ENCODE measurements at places on chromosomes 16 and 17.

GRCh38 chr16:11914210-11915113, 1.3 kb downstream of the GSPT1 start:
- DNase-seq, result peak; percentile 0

- DNase-seq, result no peak
These were observed 923 bp downstream of the TLCD3B start for GRCh38 chr16:30030011-30030685.

DNA sequence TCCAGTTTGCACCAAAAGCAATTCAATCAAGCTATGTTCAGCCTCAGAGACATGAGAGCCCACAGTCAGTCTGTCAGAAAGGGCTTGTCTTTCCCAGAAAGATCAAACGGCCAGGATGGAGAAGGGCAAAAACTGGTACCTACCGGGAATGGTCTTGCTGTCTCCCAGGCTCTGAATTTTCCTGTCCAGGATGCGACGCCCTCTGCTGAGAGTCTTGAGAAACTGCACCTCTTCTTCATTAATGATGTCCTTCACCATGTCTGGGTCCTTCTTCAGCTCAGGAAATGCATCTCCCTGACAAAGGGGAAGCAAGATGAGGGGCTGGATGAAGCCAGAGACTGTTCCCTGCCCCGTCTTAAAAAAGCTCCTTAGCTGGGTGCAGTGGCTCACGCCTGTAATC, 15.8 kb upstream of the EXOSC6 start:
- no peak for DNase-seq

DNA sequence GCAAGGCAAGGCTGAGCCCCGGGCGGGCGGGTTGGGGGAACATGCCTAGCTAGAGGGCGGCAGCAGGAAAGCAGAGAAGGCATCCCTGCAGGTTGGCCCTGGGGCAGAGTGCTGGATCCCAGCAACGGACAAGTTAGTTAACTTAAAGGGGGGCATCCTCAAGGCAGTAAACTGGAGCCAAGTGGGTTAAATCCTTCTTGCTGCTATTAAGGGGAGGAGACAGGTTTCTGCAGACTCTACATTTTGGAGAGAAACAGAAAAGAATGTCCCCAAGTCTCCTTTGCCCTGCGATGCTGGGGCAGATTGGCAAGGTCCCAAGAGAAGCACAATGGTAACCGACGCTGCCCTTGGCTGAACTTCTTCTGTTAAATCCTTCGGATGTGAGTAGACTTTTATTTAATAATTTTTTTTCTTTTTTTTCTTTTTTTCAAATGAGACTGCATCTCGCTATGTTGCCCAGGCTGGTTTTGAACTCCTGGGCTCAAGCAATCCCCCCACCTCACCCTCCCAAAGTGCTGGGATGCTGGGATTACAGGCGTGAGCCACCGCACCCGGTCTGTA, 14.0 kb downstream of the ATP5PD start:
- DNase-seq, result no peak

DNA sequence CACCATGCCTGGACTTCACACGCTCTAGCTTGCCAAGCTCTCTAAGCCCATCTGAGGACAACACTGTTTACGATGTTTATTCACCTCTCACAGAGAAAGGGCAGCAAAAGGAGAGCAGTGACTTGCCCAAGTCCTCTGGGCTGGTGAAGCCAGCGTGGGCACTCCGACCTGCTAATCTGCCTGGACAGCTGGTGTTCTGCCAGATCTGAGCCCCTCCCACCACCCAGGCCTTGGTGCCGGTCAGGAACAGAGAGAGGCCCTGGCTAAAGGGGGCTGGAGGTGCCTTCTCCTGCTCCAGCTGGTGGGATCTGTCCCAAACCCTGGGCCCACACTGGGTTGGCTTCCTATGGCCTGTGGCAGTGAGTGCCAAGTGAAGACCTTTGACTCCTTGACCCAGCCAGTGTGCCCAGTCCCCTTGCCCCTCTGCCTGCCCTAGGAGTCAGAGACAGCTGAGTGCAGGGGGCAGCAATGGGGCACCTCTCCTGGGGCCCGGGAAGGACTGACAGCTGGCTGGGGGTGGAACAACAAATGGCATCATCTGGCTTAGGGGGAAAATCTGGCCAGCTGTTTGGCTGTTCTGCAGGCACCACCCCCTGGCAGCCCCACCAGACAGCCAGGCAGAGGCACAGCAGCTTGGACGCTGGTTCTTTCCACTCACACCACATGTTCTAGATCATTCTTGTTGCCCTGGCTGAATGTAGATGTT, 1.8 kb upstream of the SLC4A1 start:
- no peak for DNase-seq

GRCh38 chr17:48484256-48484655, 46.6 kb downstream of the HOXB1 start:
- no peak for DNase-seq

DNA sequence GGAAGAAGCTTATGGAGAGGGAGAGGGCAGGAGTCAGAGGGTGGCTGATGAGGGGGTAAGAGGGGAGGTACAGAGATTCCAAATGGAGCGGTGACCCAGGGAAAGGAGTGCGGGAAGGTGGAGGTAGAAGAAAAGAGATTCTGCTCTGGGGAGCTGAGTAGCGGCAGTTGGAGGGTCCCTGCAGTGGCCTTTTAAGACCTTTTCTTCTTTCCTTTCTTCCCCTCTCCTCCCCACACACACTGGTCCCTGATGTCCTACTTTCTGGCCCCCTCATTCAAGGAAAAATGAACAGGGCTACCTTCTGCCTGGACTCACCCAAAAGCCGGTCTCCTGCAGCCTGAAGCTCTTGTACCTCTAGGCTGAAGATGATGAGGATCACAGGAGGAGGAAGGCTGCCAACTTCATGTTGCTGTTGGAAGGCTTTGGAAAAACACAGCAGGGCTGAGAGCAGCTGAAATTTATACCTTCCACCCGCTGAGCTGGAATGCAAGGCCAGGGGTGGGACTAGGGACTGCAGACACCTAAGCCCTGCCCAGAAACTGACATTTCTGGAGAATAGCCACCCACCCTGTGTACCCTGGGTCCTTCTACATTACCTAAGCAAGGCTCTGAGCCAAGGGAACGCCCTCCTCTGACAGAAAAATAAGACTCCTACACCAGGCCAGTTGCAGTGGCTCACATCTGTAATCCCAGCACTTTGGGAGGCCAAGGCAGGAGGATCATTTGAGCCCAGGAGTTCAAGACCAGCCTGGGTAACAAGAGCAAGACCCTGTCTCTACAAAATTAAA, 9.4 kb upstream of the HEATR6 start:
- no peak for DNase-seq

- DNase-seq, result no peak
These were observed 15.9 kb downstream of the AOC3 start for GRCh38 chr17:42866631-42867575.

DNA sequence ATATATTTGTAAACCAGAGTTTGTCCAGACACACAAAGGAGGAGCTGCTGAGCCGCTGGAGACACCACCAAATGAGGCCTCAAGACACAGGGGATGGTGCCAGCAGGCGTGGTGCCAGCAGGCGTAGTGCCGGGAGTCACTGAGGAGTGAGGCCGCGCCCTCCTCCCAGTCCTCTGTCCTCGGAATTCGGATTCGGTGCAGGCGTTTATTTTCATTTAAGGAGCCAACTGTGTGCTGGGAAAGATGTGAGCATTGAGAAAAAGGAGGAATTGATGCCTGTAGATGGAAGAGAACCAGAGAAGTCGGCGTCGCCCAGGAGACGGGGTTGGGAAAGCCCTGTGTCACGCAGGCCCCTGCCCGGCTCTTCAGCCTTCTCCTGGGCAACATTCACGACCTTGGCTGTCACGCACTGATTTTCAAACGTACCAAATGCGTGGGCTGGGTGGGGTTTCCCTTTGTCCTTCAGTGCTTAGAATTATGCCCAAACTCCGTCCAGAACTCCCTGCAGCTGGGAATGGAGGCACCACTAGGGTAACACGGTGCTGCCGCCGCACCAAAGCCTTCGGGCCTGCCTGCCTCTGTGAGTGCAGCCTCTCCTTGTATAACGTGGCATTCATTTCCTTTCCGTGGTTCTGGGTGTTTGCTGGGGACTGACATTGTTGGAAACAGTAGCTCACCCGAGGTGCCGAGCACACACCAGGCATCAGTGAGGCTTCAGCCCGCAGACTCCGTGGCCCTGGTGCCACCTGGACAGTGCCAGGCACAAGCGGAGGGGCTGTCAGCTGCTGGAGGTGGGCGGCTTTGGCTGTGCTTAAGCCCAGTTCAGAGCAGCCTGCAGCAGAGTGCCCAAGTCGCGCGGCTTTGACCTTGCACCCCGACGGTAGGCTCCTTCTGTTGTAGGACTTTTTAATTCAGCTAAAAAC, 49.0 kb upstream of the CHMP6 start:
- DNase-seq, result no peak

DNA sequence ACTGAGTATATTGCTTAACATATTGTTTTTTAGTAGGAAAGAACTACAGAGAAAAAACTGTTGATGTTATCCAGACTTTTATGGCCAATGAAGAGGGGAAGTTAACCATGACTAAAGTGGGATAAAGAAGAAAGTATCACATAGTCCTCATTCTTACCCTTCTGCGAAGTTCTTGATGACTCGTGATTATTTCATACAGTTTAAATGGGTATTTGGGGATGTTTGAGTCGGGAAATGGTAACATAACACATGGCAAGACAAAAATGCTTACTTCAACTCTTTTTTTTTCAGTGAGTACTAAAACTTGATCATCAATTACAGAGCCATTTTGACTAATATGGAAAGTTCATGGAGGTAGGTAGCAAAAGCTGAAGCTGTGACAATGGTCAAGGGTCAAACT, 4.9 kb downstream of the POLG2 start:
- DNase-seq, result no peak

- DNase-seq, result peak; percentile 16
These were observed 491 bp downstream of the SLC25A19 start for GRCh38 chr17:75288770-75289114.

- DNase-seq, result no peak
These were observed 170.7 kb downstream of the NTN1 start for GRCh38 chr17:9192010-9192409.

- no peak for DNase-seq
These were observed 9.3 kb upstream of the RNF135 start for GRCh38 chr17:30961209-30962188.

DNA sequence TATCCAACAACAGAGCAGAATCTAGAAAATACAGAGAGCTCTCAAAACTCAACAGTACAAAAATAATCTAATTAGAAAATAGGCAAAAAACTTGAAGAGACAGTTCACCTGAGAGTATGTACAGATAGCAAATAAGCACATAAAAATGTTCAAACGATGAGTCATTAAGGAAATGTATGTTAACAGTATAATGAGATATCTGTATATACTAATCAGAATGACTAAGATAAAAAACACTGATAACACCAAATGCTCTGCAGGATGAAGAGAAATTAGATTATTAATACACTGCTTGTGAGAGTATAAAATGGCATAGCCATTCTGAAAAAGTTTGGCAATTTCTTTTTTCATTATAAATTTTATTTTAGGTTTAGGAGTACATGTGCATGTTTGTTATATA, 1307.6 kb upstream of the GOT2 start:
- no peak for DNase-seq

DNA sequence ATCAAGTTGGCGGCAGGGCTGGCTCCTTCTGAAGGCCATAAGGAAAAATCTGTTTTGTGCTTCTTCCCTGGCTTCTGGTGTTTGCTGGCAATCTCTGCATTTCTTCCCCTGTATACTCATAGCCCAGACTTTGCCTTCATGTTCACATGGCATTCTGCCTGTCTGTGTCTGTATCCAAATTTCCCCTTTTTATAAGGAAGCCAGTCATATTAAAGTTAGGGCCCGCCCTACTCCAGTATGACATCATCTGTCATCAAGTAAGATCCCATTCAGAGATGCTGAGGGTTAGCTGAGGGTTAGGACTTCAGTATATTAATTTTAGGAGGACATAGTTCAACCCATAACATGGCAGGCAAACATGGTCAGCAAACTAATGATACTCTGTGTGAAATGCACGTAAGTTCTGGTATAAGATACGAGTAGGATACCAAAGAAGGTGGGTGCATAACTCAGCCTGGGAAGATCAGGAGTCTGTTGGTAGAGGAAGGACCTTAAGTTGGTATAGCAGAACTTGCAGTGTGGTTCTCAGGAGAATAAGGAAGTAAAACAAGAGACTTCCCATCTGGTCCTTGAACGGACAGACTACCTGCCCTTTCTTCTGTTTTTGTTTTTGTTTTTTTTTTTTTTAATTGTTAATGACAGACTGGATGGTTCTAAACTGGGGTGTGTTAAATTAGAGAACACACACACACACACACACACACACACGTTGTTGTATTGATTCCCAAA, 13.9 kb downstream of the MAP2K6 start:
- DNase-seq, result no peak

DNA sequence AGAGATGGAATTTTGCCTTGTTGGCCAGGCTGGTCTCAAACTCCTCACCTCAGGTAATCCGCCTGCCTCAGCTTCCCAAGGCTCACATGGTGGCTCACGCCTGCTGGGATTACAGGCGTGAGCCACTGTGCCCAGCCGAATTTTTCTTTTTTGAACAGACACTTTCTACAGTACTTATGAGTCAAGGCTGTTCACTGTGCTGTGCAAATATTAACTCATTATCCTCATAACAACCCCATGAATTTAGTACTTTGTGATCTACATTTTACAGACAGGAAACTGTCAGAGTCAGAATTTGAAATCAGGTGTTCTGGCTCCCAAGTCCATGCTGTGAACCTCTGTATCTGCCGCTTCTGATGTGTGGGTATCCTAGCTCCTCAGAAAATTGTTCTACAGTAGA, 25.7 kb upstream of the RASL10B start:
- no peak for DNase-seq

DNA sequence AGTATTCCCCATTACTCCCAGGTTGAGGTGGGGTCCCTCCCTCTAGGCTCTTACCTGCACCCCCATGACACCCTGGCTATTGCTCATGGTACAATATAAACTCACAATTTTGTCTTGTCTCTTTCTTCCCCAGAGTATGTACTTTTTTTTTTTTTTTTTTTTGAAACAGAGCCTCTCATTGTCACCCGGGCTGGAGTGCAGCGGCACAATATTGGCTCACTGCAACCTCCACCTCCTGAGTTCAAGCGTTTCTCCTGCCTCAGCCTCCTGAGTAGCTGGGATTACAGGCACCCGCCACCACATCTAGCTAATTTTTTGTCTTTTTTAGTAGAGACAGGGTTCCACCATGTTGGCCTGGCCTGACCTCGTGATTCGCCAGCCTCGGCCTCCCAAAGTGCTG, 8.5 kb downstream of the KANSL1 start:
- DNase-seq, result no peak

GRCh38 chr17:5536866-5537650, 47.3 kb downstream of the NLRP1 start:
- no peak for DNase-seq

DNA sequence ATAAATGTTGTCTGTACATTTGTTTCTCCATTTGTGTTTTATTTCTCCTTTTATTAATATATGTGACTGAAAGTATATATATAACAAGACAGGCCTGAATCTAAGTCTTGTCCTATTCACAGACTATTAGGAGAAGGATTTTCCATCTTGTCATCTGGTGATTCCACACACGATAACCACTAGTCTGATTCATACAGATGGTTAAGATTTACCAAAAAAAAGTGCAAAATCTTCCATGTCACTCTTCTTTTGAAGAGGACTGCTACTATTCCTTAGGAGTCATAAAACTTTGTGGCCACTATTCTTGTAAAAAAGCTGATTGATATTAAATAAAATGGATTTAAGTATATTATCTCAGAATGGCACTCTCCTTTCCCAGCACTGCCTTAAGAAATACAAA, 156.3 kb downstream of the ITFG1 start:
- DNase-seq, result no peak
